CD4-positive, alpha-beta T cell treated with Interleukin-21 for 1 hour (primary cell): ENCODE measurements at places on chromosomes 2 and 18.

GRCh38 chr2:29110916-29111535 lies 4.2 kb upstream of the CLIP4 start:
- no peak for DNase-seq

DNA sequence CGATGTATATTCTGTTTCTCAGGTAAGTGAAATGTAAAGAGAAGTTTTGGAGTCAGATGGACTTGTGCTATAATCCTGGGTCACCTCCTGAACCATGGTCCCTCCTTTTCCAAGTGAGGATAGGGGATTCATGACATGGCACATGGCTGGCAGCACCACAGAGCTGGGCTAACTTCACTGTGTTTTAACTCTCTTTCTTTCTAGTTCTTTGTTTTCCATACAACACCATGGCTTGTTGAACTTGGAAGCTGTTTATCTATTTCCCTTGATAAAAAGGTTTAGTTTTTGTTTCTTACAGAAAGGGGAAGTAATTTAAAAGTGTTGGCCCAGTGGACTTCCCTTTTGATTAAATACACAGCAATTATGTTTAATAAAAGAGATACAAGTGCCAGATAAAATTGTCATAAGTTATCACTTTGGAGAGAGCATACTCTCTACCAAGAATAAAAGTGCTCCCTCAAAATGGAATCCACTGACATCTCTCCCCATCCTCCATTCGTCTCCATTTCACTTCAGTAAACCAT lies 90.4 kb downstream of the PLCL1 start:
- DNase-seq = no peak

GRCh38 chr2:180291060-180291459 lies 284.0 kb upstream of the CWC22 start:
- DNase-seq = no peak

DNA sequence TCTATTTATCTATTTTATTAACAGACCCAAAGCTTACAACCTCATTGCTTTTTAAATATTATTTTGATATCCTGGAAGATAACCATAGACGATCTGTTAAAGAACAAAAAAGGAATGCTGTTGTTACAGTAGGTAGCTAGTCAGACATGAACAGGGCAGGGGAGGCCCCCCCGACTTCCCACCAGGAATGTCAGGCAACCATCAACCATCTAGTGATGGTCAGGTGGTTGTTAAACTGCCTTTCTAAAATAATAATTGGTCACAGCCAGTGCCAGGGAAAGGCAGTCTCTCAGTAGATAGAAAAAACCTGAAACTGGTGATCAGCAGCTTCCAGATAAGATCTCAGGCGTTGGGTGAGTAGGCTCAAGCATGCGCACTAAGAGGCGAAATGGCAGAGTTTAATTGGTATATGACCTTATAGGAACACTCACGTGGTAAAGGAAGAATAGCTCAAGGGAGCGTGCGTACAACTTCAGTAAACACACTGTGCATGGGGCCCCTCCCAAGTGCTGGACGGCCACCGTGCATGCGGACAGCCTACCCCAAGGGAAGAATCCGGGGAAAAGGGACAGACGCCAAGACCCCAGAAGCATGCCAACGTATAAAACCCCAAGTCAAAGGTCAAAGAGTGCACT lies 32.5 kb upstream of the CCL20 start:
- no peak for DNase-seq

DNA sequence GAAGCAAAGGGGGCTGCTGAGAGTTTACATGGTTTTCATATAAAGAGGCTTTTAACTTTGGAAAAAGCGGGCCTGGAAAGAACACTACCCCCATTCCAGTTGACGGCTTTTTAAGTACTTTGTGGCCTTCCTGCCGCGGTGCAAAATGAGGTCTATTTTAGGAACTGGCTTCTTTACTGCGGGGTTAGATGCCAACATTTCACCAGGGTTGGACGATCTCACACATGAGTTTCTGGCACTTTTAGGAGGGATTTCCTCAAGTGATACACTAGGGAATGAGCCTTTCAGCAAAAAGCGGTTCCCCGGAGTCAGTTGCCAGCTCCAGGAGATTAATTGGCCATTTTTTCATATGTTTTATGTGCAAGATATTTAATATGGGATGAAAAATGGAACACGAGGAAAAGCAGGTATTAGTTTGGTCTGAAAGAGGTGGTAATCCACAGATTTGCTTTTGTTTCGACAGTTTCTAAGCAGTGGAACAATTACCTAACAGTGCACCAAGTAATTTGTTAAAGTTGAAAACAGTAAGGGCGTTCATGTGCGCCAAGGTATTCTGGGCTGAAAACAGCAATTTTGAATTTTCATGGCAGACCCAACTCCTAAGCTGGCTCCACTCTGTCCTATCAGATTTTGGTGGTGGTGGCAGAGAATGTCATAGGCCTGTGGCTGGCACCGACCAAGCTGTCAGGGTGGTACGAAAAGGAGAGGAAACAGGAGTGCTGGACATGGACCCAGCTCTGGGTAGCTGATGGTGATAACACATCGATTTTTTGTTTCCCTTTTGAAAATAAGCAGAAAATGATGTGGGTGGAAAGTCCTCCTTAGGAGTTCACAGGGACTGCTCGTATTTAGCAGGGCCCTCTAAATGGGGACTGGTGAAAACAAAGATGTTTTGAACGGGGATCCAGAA lies 55.6 kb upstream of the FZD5 start:
- DNase-seq = no peak

DNA sequence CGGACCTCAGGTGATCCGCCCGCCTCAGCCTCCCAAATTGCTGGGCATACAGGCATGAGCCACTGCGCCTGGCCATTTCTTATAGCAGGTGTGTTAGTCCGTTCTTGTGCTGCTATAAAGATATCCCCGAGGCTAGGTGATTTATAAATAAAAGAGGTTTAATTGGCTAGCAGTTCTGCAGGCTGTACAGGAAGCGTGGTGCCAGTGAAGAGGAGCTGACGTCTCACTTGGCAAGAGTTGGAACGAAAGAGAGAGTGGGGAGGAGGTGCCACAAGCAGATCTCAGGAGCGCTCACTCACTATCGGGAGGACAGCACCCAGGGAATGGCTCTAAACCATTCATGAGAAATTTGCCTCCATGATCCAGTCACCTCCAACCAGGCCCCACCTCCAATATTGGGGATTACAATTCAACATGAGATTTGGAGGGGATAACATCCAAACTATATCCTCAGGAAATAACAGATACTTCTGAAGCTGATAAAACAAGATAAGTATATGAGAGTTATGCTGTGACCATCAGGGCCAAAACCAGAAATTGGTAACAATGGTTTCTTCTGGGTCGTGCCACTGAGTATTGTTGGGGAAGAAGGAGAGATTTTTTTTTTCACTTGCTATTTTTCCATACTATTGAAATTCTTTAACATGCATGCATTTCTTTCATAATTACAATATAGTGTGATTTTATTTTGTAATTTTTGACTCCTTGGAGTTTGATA lies 7.4 kb upstream of the RMC1 start:
- no peak for DNase-seq

- no peak for DNase-seq
These were observed 60.5 kb upstream of the CYRIA start for GRCh38 chr2:16726147-16726546.

- no peak for DNase-seq
These were observed 6.5 kb upstream of the DUSP2 start for GRCh38 chr2:96151595-96152303.

GRCh38 chr18:70956554-70956953 lies 667.7 kb downstream of the SOCS6 start:
- no peak for DNase-seq

- DNase-seq = no peak
These were observed 682.0 kb upstream of the ID2 start for GRCh38 chr2:7999683-8000476.

DNA sequence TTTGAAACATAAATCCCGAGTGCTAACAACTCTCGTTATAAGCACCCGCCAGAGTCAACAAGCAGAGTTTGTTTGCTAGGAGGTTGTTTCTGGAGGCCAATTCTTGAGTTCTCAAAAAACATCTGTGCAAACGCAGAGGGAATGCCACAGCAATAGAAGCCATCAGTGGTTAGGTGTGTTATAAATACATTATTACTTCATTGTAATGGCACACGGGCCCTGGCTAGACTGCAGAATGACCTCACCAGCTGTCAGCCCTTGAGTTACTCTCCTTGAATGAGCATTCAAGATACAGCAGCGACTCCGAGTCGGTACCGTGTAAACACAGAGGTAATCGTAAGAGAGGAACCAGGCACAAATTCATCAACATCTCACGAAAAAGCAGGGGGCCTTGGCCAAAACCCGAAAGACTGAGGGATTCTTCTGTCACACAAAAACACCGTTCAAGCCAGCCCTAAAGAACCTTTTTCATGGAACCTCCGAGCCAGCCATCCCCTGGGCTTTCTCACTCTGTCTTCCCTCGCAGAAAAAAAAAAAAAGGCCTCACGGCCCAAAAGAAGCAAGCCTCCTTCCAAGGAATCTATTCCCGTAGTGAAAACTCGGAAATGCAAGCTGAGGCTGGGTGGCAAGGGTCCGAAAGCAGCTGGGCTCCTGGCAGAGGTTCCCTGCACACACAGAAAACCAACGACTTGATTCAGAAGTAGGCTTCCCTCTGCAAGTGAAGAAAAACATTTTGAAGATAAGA lies 133.7 kb upstream of the MEIS1 start:
- DNase-seq = no peak

GRCh38 chr2:112629224-112629623 lies 16.5 kb upstream of the SLC20A1 start:
- no peak for DNase-seq

GRCh38 chr2:240567872-240568677 lies at the start of gene RNPEPL1:
Gene RNPEPL1, plus strand, starts transcription at chr2:240568484. Its CDS starts 103 bp downstream, at chr2:240568587.
- DNase-seq = peak; percentile 68

DNA sequence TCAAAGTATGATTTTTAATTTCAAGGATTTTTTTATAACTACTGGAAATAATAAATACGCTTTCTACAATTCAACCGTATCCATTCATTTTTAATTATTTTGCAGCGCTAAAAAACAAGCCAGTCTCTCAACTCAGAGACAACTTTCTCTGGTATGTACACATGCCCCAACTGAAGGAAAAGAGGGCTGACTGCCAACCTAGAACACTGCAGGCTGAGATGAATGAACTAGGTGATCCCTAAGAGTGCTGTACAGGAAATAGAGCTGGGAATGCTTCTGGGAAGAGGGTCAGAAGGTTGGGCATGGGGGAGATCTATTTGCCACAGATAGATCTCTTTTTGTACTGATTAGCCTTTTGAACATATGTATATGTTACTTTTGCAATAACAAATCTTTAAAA lies 460.1 kb downstream of the NR4A2 start:
- DNase-seq = no peak
